NCI-H524 treated with DMSO at 0.1 percent for 48 hours (cell line): ENCODE measurements at places on chromosomes 2 and 18.

- DNase-seq, result no peak
These were observed 177.4 kb downstream of the TWIST2 start for GRCh38 chr2:239025096-239025801.

- DNase-seq, result no peak
These were observed 11.2 kb downstream of the SCG2 start for GRCh38 chr2:223590964-223591363.

GRCh38 chr2:43905871-43906270, 67.1 kb downstream of the ABCG8 start:
- DNase-seq, result no peak

DNA sequence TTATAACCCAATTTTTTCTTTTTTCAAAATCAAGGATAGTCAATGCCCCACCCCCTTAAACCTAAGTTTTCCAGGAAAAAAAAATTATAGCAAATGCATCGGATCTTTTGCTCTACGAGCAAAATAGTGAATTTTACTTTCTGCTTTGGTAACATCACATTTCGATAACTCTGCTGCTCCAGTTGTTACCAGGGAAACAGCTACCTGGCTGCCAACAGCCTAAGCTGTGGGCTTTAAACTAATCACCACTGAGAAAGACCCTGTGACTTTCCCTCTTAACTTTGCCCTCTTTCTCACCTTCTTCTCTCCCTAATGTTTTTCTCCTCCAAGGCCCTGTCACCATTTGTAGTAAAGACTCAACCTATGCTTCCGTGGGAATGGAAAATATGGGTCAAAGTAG, 145.5 kb downstream of the ABCA12 start:
- no peak for DNase-seq

GRCh38 chr2:126834006-126834659, 64.6 kb upstream of the TEX51 start:
- DNase-seq, result no peak

GRCh38 chr2:45007961-45008295, 1.3 kb downstream of the SIX2 start:
- DNase-seq, result no peak

DNA sequence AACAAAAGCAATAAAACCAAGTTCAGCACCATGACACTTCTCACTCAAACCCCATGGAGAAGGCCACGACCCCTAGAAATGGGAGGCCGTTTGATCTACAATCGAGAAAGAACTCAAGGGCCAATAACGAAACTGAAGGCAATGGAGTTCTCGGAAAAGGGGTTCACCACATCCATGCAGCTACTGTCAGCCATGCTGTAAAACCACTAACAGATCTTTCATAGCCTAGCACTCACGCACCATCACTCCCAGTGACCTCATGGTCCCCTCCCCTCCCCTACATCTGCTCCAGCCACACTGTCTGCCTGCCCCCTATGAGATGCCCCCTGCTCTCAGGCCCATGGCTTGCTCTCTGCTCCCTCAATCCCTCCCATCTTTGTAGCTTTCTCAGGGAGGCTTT, 135.3 kb downstream of the TMEM163 start:
- no peak for DNase-seq

DNA sequence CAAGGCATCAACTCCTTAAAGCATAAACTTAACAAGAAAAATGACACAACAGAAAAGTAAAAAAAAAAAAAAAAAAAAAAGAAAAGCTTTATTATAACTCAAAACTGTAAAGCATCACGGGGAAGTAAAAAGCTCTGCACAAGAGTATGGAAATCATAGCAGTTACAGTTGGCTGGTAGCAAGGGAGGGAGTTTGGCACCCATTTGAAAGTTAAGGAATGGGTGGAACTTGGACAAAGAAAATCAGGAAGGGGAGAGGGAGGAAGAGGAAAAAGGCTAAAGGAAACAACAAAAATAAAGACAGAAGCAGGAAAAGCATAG, 8.6 kb downstream of the KLF7 start:
- DNase-seq, result no peak

DNA sequence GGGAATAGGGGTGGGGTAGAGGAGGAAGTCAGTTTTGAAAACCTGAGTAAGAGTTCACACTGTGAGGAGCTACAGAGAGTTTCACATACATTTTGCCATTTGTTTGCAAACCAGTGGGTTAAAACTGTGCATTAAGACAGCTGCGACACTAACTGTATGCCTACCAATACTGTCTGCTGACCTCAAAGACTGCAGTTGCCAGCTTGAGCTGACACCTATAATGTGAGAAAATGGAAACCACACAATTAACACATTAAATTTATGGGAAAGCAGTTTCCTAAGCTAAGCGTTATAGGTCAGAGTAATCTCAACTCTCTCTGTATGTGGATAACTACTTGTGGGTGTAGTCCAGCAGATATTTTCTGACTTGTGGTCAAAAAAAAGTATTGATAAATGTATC, 756.6 kb upstream of the GCFC2 start:
- no peak for DNase-seq

- no peak for DNase-seq
These were observed 71.2 kb upstream of the CNTNAP5 start for GRCh38 chr2:123953846-123954245.

- DNase-seq, result no peak
These were observed 107.0 kb downstream of the ACTR3 start for GRCh38 chr2:113996671-113997594.

DNA sequence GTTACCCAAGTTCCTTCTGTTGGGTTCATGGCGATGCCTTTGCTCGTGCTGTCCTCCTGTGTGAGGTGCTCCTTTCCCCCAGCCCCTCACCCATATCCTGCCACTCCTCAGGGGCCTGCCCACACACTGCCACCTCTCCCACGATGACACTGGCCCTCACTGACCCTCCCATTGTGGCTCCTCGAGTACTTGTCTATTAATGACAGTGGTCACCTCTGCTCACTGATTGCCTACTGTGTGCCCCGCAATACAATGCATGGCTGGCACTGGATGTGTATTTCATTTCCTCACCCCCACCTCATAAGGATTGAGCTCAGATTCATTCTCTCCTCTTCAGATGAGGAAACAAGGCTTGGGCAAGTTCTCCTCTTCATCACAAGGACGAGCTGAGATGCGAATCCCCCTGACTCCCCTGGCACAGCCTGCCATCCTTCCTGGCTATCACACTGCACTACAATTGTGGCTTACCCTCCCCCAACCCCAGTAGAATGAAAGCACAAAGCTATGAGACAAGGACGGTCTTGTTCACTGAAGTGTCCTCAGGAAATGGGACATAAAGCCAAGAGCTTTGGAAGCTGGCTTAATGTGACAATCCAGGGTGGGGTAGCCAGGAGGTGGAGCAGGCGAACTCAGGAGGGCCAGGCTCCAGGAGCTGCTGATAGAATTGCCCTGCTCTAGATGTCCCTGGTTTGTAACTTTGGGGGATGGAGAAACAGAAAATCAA, 93.9 kb upstream of the RAB12 start:
- DNase-seq, result no peak

DNA sequence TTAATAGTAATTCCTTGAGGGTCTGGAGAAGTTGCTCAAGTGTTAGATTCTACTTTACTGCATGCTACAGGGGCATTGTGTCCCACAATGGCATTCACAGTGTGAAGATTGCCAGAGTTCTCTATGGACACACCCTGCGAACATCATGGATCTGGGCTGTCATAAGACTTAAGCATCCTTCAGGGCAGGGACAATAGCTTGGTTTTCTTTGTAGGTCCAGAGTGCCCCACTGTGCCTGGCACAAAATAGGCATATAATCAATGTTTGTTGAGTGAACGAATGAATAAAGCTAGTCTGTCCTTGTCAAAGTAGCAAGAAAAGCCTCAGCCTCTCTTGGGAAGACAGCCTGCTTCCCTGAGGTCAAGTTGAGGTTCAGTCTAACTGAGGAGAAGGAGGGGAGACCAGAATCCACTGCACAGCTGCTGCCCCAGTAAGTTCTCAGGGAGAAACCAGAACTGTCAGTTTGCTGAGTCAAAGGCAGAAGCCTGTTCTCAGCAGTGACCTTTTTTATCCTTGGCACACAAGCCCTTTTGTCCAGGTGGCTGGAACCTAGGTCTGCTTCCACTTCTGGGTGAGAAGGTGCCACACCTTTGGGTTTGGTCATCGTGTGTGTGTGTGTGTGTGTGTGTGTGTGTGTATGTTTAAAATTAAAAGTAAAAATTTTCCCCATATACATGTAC, 15.0 kb downstream of the INPP4A start:
- DNase-seq, result no peak

DNA sequence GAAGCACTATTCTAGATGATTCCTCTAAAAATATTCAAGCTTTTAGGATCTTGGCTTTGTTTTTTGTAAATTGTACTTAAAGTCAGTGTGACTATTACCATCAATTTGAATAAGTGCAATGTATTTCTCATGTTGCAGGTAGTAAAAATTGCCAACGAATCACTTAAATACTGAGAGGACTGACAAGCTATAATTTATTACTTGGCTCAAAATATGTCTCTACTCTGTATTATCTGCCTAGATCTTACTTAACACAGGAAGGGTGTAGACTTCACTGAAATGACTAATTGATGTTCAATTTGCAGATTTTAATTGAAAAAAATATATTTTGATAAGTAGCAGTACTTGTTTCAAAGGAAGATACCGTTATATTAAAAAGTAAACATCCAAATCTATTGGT, 202.3 kb downstream of the SLC8A1 start:
- DNase-seq, result no peak

GRCh38 chr2:206616151-206616550, 26.1 kb upstream of the FAM237A start:
- DNase-seq, result no peak

DNA sequence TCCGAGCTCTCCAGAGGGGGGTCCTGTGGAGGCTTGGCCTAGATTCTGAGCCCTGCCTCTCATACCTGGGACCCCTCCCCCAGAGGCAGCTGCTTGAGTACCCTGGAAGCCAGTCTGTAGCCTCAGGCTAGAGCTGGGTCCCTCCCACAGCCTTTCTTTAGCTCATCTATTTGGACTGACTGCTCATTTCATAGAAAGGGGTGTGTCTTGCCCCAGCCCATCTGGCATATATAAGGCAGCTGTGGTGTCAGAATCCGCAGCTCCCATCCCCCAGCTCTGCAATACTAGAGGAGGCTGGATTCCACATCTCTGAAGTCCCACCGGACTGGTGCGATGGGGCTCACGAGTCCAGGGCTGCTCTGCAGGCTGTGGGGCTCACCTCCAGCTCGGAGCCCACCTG, 26.1 kb downstream of the MPHOSPH10 start:
- peak; percentile 81 for DNase-seq

DNA sequence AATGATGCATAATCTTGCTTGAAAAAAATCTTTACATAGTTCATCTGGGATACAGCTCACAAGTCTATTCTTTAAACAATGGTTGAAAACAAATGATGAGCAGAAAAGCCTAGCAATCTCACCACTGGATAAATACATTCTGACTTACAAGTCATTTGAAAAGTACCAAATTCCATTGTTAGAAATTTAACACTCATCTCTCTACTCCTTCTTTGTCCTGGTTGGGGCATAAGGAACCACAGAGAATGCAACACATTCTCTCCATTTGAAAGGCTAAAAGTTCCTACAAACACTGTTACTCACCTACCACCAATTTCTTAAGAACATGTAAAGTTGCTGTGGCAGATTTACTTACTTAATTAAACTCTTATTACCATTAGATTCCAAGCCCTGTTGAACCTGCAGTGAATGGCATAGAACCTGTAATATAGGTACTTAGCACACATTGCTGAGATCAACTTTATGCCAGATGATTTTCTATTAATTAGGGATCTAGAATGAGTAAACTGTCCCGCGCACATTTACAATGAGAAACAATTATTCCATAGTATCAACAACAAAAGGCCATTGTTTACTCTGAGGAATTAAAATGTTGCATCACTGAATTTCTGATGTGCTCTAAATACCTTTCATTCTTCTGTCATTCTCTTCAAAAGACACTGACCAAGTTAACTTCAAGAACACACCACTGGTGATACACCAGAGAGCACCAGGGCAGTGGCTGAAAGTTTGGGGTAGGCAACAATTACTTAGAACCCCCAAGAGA, 69.6 kb downstream of the CABYR start:
- DNase-seq, result no peak

DNA sequence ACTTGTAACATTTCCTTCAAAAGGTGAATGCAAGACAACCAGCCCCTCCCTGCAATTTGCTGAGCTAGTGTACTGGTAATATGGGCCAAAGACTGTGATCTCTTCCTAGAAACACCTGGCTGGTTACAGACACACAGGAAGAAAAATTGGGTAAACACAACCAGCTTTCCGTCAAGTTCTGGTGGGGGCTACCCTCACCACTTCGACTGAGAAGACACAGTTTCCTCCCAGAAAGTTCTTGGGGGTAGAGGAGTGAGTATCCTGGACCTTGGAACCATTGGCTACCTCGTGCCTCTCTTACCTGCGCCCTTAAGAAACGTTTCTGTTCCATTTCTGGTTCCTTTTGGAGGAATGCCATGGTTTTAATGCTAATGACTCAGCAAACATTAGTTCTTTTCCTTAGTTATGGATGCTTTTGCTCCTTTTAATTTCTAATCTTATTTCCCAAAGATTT, 120.9 kb upstream of the DLX2 start:
- no peak for DNase-seq

- no peak for DNase-seq
These were observed 6.7 kb downstream of the PPP3R1 start for GRCh38 chr2:68245672-68246071.

DNA sequence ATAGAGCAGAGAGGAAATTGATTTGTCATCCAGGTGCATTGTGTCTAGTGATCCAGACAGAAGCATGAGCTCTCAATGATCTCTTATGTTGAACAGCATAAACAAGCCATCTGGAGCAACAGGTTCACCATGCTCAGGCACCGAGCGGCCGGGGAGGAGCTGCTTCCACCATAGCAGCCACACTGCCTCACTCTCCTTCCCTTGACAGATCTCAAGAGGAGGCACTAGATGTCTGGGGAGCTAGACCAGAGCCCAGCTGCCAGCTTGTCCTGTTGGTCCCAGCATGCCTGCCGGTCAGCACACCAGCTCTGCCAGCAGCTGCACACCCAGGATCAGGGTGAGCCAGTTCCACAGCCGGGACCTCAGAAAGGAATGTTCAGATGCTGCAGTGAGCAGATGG, 17.5 kb upstream of the LONRF2 start:
- peak; percentile 42 for DNase-seq

- no peak for DNase-seq
These were observed 245.3 kb upstream of the ID2 start for GRCh38 chr2:8436585-8436984.

- DNase-seq, result no peak
These were observed 45.8 kb downstream of the LAMA3 start for GRCh38 chr18:23735021-23735464.
